ENCODE measurements at places on chromosomes 6 and 20. TPM values are rescaled to one million over a fixed set of nuclear protein-coding genes. Genes with fewer than 3 reads are reported as not detected.

GRCh38 chr20:40815156-40816038 is 126.4 kb upstream of the MAFB start:
- DNase-seq: no peak

DNA sequence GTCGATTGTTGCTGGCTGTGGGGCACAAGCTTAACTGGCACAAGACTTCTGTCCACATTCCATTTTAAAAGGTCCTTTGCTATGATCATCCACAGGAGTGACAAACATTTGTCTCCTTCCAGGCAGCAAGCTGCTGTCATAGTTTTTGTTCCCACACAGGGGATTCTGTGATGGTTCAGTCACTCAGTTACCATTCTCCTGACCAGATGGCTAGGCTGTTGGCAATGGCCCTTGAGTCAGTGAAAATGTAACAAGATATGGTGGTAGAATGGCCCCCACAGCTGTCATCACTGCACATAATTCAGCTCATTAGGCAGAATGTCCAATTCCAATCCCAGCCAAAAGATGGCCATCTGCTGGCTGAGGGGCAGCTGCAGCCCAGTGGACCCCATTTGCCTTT is 13.7 kb downstream of the BPIFA1 start:
- no peak for DNase-seq

ZNF311 gene
- total RNA-seq: 3.3 TPM

DNA sequence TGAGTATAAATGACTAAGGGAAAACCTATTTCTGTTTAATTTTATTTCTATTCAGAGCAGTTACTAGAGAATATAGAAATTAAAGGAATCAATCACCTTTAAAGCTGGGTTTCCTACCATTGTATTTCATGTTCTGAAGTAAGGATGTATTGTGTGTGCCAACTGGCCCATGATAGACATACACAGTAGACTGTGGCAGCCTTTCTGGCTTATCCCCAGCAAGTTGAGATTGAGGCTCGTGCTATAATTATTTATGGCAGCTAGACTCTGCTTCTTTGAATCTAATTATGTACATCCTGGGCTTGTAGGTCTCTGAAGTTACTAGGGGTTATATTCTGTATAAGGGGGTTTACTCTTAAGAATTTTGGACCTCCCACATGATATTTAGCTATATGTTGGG is 44.4 kb downstream of the ZNF292 start:
- DNase-seq: no peak

DNA sequence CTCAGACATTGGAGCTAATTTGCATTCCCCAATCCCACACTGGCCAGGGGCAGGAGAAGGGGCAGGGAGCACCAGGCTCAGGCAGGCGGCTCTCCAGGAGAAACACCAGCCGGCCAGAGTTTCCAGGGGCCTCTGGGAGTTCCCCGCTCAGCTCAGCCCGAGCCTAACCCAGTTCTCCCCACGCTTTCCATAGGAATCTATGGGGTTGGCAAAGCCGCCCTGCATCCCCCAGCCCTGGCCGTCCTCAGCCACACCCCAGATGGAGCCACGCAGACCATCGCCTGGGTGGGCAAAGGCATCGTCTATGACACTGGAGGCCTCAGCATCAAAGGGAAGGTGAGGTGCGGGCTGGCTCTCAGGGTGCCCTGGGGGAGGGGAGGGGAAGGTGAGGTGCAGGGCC is 8.2 kb downstream of the NPEPL1 start:
- no peak for DNase-seq

SIRPG gene
- total RNA-seq: not detected

TAF8 gene
- total RNA-seq: 17.3 TPM

TP53TG5 gene
- total RNA-seq: not detected

ID4 gene
- not detected for total RNA-seq

GRCh38 chr20:11000416-11000815 is 326.6 kb upstream of the JAG1 start:
- no peak for DNase-seq

GRCh38 chr6:157461000-157461915 is 80.3 kb downstream of the ZDHHC14 start:
- DNase-seq: no peak

- DNase-seq: no peak
Observed at GRCh38 chr20:24842274-24842917, 106.7 kb upstream of the CST7 start.

EPB41L1 gene
- 2.0 TPM for total RNA-seq

- DNase-seq: peak; percentile 15
Observed at GRCh38 chr20:49460916-49461315, 21.6 kb downstream of the KCNB1 start.

RRBP1 gene
- 109 TPM for total RNA-seq

- DNase-seq: no peak
Observed at GRCh38 chr20:42074944-42075343, 456.8 kb upstream of the CHD6 start.

ANKEF1 gene
- total RNA-seq: 9.7 TPM

ZNF322 gene
- 8.5 TPM for total RNA-seq

DNA sequence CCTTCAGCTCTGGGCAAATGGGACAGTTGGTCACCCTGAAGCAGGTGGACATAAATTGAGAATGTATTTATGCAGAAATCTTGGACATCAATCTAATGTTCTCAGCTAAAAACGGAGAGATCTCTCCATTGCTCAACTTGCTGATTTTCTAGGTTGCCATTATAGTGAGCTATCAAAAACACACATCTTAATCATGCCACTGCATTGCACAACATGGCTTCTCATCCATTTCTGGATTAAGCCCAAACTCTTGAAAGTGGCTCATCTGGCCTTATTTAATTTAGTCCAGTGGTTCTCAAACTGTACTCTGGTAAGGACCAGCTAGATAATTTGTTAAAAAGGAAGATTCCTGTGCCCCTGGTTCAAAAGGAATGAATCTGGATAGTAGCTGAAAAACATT is 324.9 kb upstream of the CITED2 start:
- no peak for DNase-seq

DNA sequence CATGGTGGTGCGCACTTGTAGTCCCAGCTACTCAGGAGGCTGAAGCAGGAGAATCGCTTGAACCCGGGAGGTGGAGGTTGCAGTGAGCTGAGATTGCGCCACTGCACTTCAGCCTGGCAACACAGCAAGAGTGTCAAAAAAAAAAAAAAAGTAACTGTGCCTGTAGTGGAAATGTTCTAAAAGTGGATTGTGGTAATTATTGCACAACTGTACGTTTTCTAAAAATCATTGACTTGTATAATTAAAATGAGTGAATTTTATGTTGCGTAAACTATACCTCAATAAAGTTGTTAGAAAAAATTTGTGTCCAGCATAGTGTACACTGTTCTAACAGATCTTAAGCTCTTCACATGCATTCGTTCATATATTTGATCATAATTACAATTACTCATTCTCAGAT is 5.5 kb downstream of the SEC23B start:
- no peak for DNase-seq

SOX12 gene
- total RNA-seq: 4.7 TPM

GRCh38 chr6:127102859-127103258 is 15.6 kb upstream of the RSPO3 start:
- DNase-seq: no peak

GRCh38 chr6:99612551-99613408 is 6.1 kb downstream of the PRDM13 start:
- no peak for DNase-seq

GRCh38 chr20:17871886-17872285 is 96.7 kb downstream of the SNX5 start:
- no peak for DNase-seq

DNA sequence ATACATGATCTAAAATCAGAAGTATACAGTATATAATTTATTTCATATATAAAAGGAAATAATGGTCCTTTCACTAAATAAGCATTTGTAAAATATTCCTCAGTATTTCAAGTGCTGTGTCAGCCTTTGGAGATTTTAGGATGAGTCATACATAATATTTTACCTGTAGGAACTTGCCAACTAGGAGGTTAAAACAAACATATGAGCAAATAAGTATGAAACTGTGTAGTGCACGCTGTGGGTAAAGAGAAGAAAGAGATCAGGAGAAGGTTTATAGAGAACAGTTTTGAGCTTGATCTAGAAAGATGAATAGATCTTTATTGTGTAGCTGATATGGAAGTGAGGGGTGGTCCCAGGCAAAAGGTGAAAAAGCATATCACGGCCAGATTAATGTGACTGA is 169.9 kb upstream of the RNF217 start:
- peak; percentile 45 for DNase-seq

CRISP2 gene
- not detected for total RNA-seq

RPS6KA2 gene
- 8.3 TPM for total RNA-seq

DNA sequence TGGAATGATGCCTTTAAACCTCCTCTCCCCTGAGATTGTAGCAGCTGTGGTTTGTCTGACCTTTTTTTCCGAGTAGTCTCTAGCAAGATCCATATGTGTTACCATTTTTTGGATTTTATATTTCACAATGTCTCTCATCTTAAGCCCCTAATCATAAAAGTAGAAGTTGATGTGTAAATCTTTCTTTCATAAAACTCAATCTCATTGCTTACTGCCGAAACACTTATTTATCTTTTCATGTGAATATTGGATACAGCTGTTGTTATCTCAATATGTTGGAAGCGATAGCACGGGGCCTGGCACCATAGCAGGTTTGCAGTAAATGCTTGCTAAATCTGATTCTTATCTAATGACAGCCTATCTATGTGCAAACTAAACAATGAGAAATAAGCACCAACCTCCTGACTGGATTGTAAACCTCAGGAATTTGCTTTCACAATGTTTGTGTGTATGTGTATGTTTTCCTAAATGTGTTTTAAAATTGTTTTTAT is 14.2 kb downstream of the SMPDL3A start:
- no peak for DNase-seq

- no peak for DNase-seq
Observed at GRCh38 chr6:75431379-75431778, 62.2 kb downstream of the FILIP1 start.

- peak; percentile 47 for DNase-seq
Observed at GRCh38 chr6:105781915-105782314, 304.2 kb upstream of the PRDM1 start.

DNA sequence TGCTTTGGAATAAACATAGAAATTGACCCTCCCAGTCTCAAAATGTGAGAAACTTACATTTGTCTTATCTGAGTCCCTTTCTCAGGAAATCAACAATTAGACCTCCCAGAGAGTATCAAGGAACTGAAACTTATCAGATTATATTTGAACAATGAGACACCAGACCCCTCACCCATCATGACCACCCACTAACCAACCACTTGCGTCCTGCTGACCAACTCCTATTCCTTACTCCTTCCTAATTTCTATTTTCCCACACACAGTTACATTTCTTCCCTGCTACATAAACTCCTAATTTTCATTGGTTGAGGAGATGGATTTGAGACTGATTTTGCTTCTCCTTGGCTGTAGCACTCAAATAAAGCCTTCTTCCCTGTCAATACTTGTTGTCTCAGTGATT is 97.9 kb downstream of the TPBG start:
- DNase-seq: no peak

DNA sequence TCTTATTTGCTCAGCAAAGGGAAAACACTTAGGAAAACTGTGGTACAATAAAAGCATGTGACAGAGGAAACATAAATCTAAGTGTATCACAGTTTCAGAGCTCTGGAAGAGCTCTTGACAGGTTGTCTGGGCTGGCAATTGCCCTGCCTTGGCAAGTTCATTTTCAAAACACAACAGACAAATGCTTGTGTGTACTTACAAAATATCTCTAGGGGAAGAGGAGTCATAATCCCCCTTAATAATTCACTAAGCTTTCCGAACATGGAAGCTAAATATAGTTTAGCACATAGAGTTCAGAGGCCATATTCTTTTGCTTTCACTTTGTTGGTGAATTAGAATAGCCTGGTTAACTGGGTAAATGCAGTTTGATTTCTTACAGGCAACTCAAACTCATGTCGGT is 211.6 kb upstream of the THEMIS start:
- DNase-seq: no peak

DNA sequence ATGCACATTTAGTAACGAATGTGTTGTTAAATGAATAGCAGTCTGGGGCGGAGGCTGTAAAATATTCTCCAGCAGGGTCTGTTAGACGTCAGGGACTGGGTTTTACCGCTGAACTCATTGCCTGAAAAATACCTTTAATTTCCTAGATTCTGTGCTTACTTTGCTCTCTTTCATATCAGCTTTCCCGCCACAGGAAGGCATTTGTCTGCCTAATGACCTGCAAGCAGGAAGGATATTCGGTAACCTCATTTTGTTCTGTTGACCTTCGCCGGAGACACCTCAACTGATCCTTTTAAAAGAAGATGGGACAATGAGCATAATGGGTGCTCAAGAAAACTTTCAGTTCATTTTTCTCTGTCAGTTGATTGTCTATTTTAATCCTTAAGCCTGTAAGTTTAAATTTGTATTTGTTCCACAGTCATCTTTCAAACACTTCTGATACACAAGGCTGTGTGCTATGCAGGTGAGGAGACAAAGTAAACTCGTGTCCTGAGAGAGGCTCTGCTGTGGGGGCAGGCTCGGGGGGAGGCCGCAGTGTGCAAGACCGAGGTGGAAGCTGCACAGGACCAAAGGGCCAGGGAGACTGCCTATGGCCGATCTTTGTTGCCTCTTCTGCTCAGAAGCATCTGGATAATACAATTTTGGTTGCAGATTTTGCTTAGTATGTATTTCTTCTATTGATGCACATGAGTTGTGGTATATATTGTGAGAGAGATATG is 27.4 kb upstream of the SIM1 start:
- no peak for DNase-seq

TMEM200A gene
- total RNA-seq: 51.2 TPM

HLA-DQB2 gene
- not detected for total RNA-seq

GRCh38 chr6:106546691-106547414 is 82.4 kb downstream of the RTN4IP1 start:
- peak; percentile 89 for DNase-seq
